ENCODE measurements at places on chromosomes 6 and 20. TPM values are rescaled to one million over a fixed set of nuclear protein-coding genes. Genes with fewer than 3 reads are reported as not detected.

TGM2 gene
- polyA plus RNA-seq, result 6.5 TPM

RFX6 gene
- 1.8 TPM for polyA plus RNA-seq

PRR18 gene
- polyA plus RNA-seq, result not detected

CCR6 gene
- polyA plus RNA-seq, result 0.46 TPM

TENT5A gene
- polyA plus RNA-seq, result 7.8 TPM

GNRH2 gene
- 0.34 TPM for polyA plus RNA-seq
